Transverse colon (tissue), 4 donors: ENCODE measurements at places on chromosomes 2 and 18. TPM values are rescaled to one million over a fixed set of nuclear protein-coding genes. Genes with fewer than 3 reads are reported as not detected.

Gene UPP2
- not detected for total RNA-seq

Gene MBOAT2
- 99.5 TPM for total RNA-seq

DNA sequence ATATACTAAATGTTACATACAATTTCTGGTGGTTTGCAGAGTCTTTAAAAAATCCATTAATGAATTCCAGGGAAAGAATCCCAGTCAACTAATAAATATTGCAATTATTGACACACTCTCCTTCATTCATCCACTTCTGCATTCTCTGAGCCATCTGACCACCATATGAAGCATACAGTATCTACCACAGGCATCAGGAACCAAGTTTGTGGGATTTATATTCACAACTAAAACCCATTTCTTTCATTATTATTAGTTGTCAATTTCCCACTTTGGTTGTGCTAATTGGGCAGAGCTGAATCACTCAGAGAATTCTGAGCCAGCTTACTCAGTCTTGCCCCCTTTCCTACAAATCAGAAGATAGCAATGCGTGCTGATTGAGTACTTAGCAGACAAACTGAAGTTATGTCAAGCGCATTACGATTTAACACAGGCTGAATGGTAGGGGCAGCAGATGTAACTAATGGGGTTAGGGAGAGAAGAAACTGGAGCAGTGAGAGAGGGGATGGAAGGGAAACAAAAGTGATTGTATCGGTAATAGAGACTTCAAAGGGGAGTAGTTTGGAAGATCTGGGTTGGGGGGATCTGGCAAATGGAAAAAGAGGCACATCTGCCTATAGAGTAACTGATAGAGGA lies 52.3 kb downstream of the ZEB2 start:
- H3K27me3 ChIP-seq: peaks cover 67% of the 10 kb centered on the region
- no peak overlapping the region for H3K27ac ChIP-seq
- H3K36me3 ChIP-seq: no peaks in the 10 kb centered on the region
- no peaks in the 10 kb centered on the region for H3K4me1 ChIP-seq
- H3K4me3 ChIP-seq: no peak overlapping the region

DNA sequence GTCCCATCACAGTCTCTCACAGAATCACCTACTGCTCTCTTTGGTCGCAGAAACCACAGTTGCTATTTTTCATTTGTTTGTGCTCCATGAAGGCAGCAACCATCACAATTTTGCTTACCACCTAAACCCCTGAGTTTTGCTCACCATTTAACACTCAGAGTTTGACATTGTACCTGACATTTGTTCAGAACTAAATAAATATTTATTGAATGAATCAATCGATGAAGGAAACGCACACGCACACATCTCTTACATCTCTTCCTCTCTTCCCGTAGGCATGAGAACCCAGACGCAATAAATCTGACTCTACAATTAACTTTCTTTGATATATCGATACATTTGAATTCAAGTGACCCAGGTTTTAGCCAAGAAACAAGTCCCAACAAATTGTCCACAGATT lies 105.5 kb upstream of the RNF152 start:
- H3K4me3 ChIP-seq: no peak overlapping the region
- no peaks in the 10 kb centered on the region for H3K4me1 ChIP-seq
- H3K36me3 ChIP-seq: no peaks in the 10 kb centered on the region
- H3K27ac ChIP-seq: no peak overlapping the region
- H3K27me3 ChIP-seq: no peaks in the 10 kb centered on the region

DNA sequence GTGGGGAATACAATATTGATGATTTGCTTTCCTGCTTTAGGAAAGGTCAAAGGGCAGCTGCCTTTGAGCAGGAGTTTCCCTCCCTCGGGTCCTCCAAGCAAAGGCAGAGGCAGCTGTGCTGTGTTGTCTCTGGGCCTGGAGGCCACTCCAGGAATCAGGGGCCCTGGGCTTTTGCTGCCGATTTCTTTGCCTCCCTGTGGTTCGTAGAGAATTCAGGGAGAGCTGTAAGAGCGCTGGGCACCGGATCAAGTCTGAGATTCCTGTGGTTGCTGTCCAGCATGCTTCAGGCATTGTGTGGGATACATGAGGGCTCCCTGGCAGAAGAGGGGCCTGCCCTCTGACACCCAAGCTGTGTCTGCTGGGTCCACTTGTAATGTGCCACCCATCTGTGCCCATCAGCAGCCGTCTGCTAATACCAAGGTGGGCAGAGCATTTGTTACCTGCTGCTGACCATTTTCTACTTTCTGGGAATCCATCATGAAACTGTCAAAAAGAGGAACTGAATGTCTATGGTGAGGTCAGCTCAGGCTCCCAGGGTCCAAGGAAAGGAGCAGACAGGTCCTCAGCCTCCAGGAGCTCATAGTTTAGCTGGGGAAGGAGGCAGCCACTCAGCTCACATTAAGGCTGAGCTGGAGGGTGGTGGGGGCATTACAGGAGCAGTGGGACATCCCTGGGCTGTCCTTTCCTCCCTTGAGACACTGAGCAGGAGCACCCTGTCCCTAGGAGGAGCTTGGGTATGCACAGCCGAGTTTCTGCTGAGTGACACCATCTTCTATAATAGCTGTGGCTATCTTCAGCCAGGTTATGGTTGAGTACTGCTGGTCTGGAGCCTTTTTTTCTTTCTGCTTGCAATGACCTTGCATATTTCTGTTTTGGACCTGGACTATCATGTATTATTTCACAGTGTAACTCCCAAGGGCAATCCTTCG lies 68.5 kb downstream of the CTIF start:
- DNase-seq: no peak
- H3K4me3 ChIP-seq: no peak overlapping the region
- no peaks in the 10 kb centered on the region for H3K4me1 ChIP-seq
- no peak overlapping the region for H3K27ac ChIP-seq
